ENCODE measurements at places on chromosomes 13 and 19. TPM values are rescaled to one million over a fixed set of nuclear protein-coding genes. Genes with fewer than 3 reads are reported as not detected.

FFAR1 gene
- 1.2 TPM for total RNA-seq

NLRP5 gene
- total RNA-seq, result not detected

PDX1 gene
- not detected for total RNA-seq

FARP1 gene
- total RNA-seq, result 267 TPM

LAIR2 gene
- not detected for total RNA-seq

RASAL3 gene
- total RNA-seq, result not detected

PNMA8A gene
- 25.9 TPM for total RNA-seq

AMH gene
- 50.1 TPM for total RNA-seq

TTC9B gene
- total RNA-seq, result not detected

ZNF561 gene
- total RNA-seq, result 91.9 TPM

ZNF45 gene
- total RNA-seq, result 21.8 TPM

IGFL4 gene
- 2.8 TPM for total RNA-seq

B3GNT8 gene
- total RNA-seq, result 4.9 TPM

ADAMTS10 gene
- total RNA-seq, result 182 TPM

ZNF442 gene
- total RNA-seq, result 4.3 TPM

SYCN gene
- total RNA-seq, result not detected

FCER2 gene
- not detected for total RNA-seq

TRPC4 gene
- 8.0 TPM for total RNA-seq

NCR1 gene
- total RNA-seq, result not detected

KLK4 gene
- not detected for total RNA-seq

KLK15 gene
- not detected for total RNA-seq

ALDH16A1 gene
- total RNA-seq, result 21.4 TPM

MEF2B gene
- total RNA-seq, result 1.4 TPM

CACNG6 gene
- 5.3 TPM for total RNA-seq

KANK2 gene
- 85.3 TPM for total RNA-seq

OCEL1 gene
- total RNA-seq, result 16.2 TPM
